ENCODE measurements at places on chromosomes 5 and 9.

DNA sequence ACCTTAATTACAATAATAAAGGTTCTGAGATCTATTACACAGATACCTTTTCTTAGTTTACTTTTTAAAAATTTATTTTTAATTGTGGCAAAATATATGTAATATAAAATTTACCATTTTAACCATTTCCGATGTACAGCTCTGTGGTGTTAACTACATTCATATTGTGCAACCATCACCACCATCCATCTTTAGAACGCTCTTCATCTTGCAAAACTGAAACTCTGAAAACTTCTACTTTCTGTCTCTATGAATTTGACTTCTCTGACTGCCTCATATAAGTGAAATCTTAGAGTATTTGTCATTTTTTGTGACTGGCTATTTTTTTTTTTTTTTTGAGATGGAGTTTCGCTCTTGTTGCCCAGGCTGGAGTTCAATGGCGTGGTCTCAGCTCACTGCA is 26.8 kb downstream of the WWC1 start:
- no peak for DNase-seq

DNA sequence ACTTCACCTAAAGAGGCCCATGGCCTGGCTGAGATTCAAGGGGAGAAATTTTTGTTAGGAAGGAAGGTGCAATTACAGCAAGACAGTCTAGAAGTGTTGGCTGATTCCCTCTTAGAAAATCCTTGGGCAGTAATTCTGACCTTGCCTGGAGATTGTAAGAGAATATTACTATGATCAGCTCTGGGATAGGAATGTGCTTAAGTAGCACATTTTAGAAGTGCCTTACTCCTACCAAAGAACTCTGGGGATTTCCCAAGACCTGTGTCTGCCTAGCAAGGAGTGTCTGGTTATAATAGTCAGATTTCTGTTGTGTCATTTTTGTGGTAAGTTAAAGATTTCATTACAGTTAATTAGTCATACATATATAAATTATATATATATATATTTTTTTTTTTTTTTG is 52.3 kb downstream of the NLN start:
- DNase-seq = no peak

DNA sequence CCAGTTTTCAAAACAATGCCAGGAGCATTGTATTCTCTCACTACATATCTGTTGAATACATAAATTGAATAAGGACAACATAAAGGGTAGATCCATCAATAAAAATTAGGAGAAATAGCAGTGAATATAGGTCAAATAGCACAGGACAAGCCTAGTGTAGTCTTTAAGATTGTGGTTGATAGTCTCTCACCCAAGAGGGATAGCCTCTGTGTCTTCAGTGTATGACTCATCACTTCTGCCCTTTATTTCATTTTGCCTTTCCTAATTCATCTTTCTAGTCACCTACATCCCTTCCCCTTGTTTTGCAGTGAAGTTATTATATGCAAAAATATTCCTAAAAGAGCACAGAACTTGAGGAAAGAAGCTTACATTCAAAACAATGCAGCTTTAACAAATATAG is 335.0 kb upstream of the TUSC1 start:
- no peak for DNase-seq

- no peak for DNase-seq
These were observed 48.4 kb downstream of the NDUFAF2 start for GRCh38 chr5:60993425-60993824.

- DNase-seq = no peak
These were observed 1.6 kb downstream of the DMXL1 start for GRCh38 chr5:119072496-119072895.

GRCh38 chr9:133505901-133506652 is 18.7 kb downstream of the MYMK start:
- no peak for DNase-seq

DNA sequence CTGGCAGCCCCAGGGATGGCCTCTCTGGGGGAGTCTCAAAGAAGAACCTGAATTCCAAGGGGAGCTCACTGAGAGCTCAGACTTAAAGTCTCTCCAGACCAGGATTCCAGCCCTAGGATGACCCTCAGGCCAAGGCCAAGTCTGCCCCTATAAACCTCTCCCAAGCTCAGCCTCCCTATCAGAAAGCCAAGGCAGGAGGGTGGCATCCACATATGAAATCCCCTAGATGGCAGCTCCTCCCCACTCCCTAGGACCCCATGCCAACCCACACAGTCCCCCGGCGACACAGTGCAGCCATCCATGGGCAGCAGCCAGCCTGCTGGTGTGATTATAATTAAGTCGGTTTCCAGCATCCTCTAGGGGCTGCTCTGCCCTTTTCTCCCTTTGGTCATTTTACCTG is 269.9 kb downstream of the CDK5RAP2 start:
- DNase-seq = no peak
